Dermis lymphatic vessel endothelial cell (primary cell): ENCODE measurements at places on chromosomes 5 and 9. TPM values are rescaled to one million over a fixed set of nuclear protein-coding genes. Genes with fewer than 3 reads are reported as not detected.

Gene GIN1
- 3.3 and 3.8 TPM in 2 replicates for total RNA-seq

Gene CCL21
- 1.4 and 8.6 TPM in 2 replicates for total RNA-seq

Gene DNAJB5
- 4.1 TPM in 2 replicates for total RNA-seq

Gene SIT1
- not detected in 2 replicates for total RNA-seq

Gene SPINK6
- not detected in 2 replicates for total RNA-seq

Gene NREP
- 12.5 and 27.6 TPM in 2 replicates for total RNA-seq

Gene PURA
- 8.6 and 9.0 TPM in 2 replicates for total RNA-seq

Gene ZBED3
- total RNA-seq, result 0.95 and 1.6 TPM in 2 replicates

Gene EGR1
- 2.7 and 3.4 TPM in 2 replicates for total RNA-seq
